ENCODE measurements at places on chromosomes 7 and 10.
A peak's percentile ranks its signal among the peaks of the same experiment; 100 is the strongest.

- H3K4me1 ChIP-seq = peaks cover 5% of the 10 kb centered on the region
- H3K36me3 ChIP-seq = no peaks in the 10 kb centered on the region
- no peak overlapping the region for H3K4me3 ChIP-seq
- no peaks in the 10 kb centered on the region for H3K27me3 ChIP-seq
- no peak overlapping the region for H3K27ac ChIP-seq
- DNase-seq = no peak
These were observed 181.7 kb downstream of the PARD3 start for GRCh38 chr10:34633374-34633773.

GRCh38 chr10:69906425-69906824 lies 104.7 kb downstream of the COL13A1 start:
- no peak overlapping the region for H3K4me3 ChIP-seq
- H3K27me3 ChIP-seq = no peaks in the 10 kb centered on the region
- no peak overlapping the region for H3K27ac ChIP-seq
- H3K36me3 ChIP-seq = no peaks in the 10 kb centered on the region
- no peaks in the 10 kb centered on the region for H3K4me1 ChIP-seq

- no peaks in the 10 kb centered on the region for H3K36me3 ChIP-seq
- H3K27ac ChIP-seq = no peak overlapping the region
- H3K27me3 ChIP-seq = no peaks in the 10 kb centered on the region
- H3K4me3 ChIP-seq = no peak overlapping the region
These were observed 51.6 kb upstream of the MACC1 start for GRCh38 chr7:20268824-20269223.

DNA sequence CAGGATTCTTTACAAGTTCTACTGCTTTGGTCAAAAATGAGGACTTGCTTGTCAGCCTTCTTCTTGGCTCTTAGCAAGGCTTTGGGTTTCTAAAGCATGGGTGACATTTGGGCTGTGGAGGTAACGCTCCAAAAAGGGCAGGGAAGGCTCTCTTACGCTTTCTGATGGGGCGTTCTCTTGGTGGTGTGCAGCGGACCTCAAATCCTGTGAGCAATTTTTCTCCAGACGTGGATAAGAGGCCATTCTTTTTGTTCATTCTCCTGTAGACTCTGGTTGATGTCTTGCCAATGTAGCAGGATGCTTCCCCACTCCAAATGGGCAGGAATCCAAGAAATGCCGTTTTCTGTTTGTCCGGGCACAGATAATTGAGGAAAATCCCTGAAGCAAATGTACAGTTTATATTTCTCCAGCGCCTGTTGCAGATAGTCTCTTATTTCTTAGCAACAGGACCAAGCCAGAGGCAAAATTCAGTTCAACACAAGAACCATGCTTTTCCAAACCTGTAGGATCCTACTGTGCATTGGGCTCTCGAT lies 138.4 kb upstream of the NFE2L3 start:
- H3K36me3 ChIP-seq = no peaks in the 10 kb centered on the region
- no peaks in the 10 kb centered on the region for H3K4me1 ChIP-seq
- DNase-seq = no peak
- peaks cover 8% of the 10 kb centered on the region for H3K27me3 ChIP-seq
- no peak overlapping the region for H3K4me3 ChIP-seq
- H3K27ac ChIP-seq = no peak overlapping the region

DNA sequence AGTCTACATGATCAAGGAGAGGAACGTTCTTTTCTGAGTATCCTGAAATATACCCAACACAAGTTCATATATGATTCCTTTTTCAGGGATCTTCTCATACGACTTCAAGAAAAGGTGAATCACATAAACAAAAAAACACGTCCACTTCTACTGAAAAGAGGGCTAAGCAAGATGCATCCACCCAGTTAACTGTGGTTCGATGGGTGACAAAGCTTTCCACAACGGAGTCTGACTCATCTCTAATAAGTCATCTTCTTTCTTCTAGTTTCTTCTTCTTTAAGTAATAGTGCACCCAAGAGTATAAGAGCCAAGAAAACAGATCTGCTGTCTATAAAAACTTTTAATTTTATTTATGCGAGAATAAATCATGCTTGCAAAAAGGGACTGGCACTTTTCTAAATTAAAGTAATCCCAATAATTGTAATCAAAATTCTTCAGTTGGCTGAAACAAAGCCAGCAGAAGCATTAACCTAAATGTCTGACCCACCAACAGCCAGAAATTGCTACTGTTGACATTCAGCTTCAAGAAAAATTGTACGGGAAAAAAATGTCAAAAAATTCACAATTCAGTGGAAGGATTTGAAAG lies 146.9 kb upstream of the ANK3 start:
- no peak overlapping the region for H3K4me3 ChIP-seq
- no peak overlapping the region for H3K27ac ChIP-seq
- H3K27me3 ChIP-seq = no peaks in the 10 kb centered on the region
- no peaks in the 10 kb centered on the region for H3K36me3 ChIP-seq
- peaks cover 6% of the 10 kb centered on the region for H3K4me1 ChIP-seq
- peak; percentile 41 for DNase-seq

DNA sequence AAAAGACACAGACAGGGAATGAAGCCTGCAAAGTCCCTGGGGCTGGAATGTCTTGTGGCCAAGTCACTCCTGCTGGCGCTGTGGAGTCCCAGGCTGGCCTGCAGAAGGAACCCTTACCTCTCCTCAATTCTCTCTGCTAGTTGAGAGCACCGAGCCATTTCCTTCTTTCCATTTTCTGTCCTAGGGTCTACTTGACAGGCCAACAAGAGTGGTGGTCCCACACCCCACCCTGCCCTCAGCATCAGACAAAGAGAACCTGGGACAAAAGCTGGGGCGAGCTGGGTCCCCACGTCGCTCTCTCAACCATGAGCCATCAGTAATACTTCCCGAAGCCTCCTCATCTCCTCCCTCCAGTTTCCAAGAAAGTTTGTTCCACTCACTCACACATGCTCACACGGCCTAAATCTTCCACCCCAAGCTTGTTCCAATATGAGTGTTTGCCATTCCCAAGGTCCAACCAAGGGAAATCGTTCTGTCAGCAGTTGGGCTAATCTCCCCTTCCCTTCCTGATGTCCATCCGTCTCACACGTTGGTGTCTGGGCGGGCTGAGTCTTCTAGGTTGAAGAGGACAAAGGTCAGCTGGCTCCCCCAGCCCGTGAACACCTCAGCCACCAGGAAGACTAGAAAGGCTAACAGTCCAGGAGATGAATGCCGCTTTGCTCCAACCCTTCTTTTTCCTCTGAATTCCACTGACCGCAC lies 44.3 kb downstream of the CLEC2L start:
- no peak overlapping the region for H3K4me3 ChIP-seq
- H3K27me3 ChIP-seq = no peaks in the 10 kb centered on the region
- no peak for DNase-seq

DNA sequence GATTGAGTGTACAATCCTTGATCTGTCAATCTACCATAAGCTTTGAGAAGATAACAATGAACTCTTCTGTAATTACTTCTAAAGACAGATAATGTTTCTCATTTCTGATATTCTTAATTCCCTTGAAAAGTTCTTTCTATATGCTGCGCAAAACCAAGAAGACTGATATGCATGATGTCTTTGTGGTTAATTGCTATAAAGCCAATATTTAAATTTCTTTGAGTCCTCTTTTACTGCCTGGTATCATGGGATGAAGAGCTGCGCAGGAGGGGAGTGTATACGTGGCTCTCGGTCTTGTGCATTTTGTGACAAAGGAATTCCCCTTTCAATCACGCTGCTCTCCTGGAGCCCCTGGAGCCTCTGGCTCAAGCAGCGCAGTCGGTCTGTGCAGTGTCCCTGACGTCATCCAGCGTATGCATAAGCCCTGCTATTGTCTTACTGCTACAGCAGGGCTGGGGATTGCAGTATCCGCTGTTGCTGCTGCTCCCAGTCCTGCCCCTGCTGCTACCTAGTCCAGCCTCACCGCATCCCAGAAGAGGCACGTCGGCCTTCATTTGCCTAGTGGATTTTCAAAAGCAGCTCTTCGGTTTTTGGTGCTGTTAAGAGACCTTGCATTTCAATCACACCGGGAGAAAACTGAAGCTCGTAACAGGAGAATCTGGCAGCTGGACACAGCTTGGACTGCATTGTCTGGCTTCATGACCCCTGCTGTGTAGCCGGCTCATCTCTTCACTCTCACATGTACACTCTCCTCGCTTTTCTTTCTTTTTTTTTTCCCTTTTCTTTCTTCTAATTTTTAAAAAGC lies 66.7 kb downstream of the ST7 start:
- H3K27me3 ChIP-seq = no peaks in the 10 kb centered on the region
- peak overlapping the region; percentile 30 for H3K27ac ChIP-seq
- peaks cover 21% of the 10 kb centered on the region for H3K4me1 ChIP-seq
- no peaks in the 10 kb centered on the region for H3K36me3 ChIP-seq

- H3K27me3 ChIP-seq = no peaks in the 10 kb centered on the region
- DNase-seq = no peak
- H3K4me1 ChIP-seq = peaks cover 51% of the 10 kb centered on the region
- peak overlapping the region; percentile 100 for H3K27ac ChIP-seq
- peaks cover 44% of the 10 kb centered on the region for H3K36me3 ChIP-seq
- H3K4me3 ChIP-seq = peak overlapping the region; percentile 89
These were observed 2.9 kb downstream of the CAV2 start for GRCh38 chr7:116502201-116503096.

DNA sequence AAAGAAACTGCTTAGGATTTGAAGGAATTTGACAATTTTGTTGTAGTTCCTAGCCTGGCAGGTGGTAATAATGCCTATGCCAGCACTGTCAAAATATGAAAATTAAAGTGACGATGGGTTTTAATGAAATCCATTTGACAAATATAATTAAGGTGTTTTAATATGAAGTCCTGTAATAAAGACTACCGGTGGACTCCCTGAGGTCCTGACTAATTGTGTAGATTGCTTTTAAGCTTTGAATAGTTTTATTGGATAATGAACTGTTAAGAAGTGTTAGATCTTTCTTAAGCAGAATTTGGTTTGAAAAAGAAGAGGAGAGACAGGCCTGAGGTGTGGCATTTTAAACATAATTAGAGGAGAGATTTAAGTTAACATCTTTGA lies 197.2 kb downstream of the VTI1A start:
- H3K27me3 ChIP-seq = no peaks in the 10 kb centered on the region
- H3K4me1 ChIP-seq = no peaks in the 10 kb centered on the region
- no peak overlapping the region for H3K27ac ChIP-seq
- H3K36me3 ChIP-seq = no peaks in the 10 kb centered on the region
- no peak for DNase-seq

- no peaks in the 10 kb centered on the region for H3K27me3 ChIP-seq
- no peak overlapping the region for H3K27ac ChIP-seq
- H3K4me3 ChIP-seq = no peak overlapping the region
- no peaks in the 10 kb centered on the region for H3K36me3 ChIP-seq
- DNase-seq = peak; percentile 41
These were observed 59.4 kb downstream of the ST7 start for GRCh38 chr7:117012696-117013095.

GRCh38 chr10:88028072-88028471 lies 164.6 kb downstream of the PTEN start:
- DNase-seq = no peak
- no peaks in the 10 kb centered on the region for H3K36me3 ChIP-seq
- H3K4me3 ChIP-seq = no peak overlapping the region
- H3K4me1 ChIP-seq = no peaks in the 10 kb centered on the region

GRCh38 chr7:80359476-80359875 lies 152.4 kb downstream of the GNAT3 start:
- DNase-seq = no peak
- no peaks in the 10 kb centered on the region for H3K27me3 ChIP-seq
- H3K4me3 ChIP-seq = no peak overlapping the region
- H3K27ac ChIP-seq = no peak overlapping the region
- no peaks in the 10 kb centered on the region for H3K4me1 ChIP-seq

DNA sequence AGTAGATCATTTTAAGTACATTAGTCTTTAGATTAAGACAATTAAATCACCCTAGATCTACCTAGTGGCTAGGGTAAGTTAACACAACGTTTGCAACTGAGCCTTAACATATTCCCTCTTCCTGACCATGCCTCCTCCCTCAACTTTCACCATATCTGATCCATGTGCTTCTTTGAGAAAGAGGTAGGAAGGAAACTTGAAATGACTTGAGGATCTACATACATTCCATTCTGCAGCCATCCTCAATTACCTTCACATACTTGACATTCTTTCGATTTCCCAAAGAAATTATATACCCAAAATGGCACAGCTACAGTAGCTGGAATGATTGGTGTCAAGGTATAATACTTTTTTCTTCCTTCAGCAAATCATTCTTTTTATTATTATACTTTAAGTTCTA lies 12.9 kb upstream of the SEPTIN7 start:
- no peak overlapping the region for H3K27ac ChIP-seq
- no peaks in the 10 kb centered on the region for H3K36me3 ChIP-seq
- no peaks in the 10 kb centered on the region for H3K4me1 ChIP-seq
- H3K27me3 ChIP-seq = no peaks in the 10 kb centered on the region
- no peak for DNase-seq
- no peak overlapping the region for H3K4me3 ChIP-seq

DNA sequence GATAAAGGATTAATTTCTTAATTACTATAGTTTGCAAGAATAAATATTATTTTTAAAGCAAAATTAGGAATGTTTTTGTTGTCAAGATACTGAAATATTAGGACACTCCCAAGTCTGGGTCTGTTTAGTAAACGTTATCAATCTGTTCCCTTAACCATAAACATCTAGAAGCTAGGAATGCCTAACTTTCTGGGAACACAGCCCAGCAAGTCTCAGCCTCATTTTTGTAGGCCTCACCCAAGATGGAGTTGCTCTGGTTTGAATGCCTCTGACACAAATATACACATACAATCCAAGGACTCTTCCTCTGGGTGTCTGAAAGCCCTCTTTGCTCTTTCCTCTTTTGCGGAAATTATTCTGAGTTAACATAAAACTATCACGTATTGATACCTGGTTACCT lies 487.4 kb upstream of the CELF2 start:
- no peak for DNase-seq
- no peaks in the 10 kb centered on the region for H3K4me1 ChIP-seq
- no peaks in the 10 kb centered on the region for H3K27me3 ChIP-seq
- no peak overlapping the region for H3K27ac ChIP-seq

DNA sequence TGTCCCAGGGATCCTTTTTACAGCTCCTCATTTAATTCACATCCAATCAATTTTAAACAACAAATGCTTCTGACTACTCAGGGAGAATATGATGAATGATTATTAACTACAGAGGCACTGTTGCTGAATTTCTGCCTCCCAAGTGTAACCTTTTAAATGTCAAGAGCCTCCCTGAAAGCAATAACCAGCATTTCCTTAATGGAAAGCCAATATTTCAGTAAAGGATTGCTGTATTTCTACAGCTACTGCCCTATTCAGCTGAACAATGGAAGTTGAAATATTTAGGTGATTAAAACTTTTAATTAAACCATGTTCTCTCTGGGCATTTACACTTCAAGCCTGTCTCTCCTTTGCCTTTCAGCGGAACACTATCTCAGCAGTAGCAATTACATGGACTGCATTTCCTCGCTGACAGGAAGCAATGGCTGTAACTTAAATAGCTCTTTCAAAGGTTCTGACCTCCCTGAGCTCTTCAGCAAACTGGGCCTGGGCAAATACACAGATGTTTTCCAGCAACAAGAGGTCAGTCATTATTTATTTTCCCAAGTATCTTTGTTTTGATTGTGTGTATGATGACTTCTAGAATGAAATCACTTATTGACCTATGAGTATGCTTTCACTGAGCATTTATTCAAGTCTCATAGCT lies 304.7 kb downstream of the BICC1 start:
- no peaks in the 10 kb centered on the region for H3K27me3 ChIP-seq
- H3K4me1 ChIP-seq = no peaks in the 10 kb centered on the region
- no peak overlapping the region for H3K4me3 ChIP-seq
- no peaks in the 10 kb centered on the region for H3K36me3 ChIP-seq

All from Panc1 (cell line).